ENCODE measurements at places on chromosomes 12 and 14.
A peak's percentile ranks its signal among the peaks of the same experiment; 100 is the strongest.

GRCh38 chr12:1173781-1174617 is 183.0 kb downstream of the ERC1 start:
- DNase-seq, result no peak
- H3K36me3 ChIP-seq, result peaks cover 10% of the 10 kb centered on the region
- no peaks in the 10 kb centered on the region for H3K4me1 ChIP-seq
- no peak overlapping the region for H3K4me3 ChIP-seq
- no peak overlapping the region for H3K27ac ChIP-seq

GRCh38 chr12:10901427-10901826 is 7.9 kb downstream of the TAS2R13 start:
- H3K36me3 ChIP-seq, result peaks cover 7% of the 10 kb centered on the region
- H3K27ac ChIP-seq, result no peak overlapping the region
- DNase-seq, result no peak
- H3K27me3 ChIP-seq, result no peaks in the 10 kb centered on the region
- H3K4me1 ChIP-seq, result no peaks in the 10 kb centered on the region
- H3K4me3 ChIP-seq, result no peak overlapping the region

DNA sequence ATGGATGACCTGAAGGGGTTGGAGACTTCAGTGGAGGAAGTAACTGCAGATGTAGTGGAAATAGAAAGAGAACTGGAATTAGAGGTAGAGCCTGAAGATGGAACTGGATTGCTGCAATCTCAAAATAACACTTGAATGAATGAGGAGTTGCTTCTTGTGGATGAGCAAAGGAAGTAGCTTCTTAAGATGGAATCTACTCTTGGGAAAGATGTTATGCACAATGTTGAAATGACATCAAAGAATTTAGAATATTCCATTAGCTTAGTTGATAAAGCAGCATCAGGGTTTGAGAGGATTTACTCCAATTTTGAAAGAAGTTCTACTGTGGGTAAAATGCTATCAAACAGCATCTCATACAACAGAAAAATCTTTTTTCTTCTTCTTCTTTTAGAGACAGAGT is 186.4 kb upstream of the PRKD1 start:
- no peaks in the 10 kb centered on the region for H3K27me3 ChIP-seq
- H3K4me3 ChIP-seq, result no peak overlapping the region
- H3K36me3 ChIP-seq, result no peaks in the 10 kb centered on the region
- H3K4me1 ChIP-seq, result no peaks in the 10 kb centered on the region
- no peak overlapping the region for H3K27ac ChIP-seq

DNA sequence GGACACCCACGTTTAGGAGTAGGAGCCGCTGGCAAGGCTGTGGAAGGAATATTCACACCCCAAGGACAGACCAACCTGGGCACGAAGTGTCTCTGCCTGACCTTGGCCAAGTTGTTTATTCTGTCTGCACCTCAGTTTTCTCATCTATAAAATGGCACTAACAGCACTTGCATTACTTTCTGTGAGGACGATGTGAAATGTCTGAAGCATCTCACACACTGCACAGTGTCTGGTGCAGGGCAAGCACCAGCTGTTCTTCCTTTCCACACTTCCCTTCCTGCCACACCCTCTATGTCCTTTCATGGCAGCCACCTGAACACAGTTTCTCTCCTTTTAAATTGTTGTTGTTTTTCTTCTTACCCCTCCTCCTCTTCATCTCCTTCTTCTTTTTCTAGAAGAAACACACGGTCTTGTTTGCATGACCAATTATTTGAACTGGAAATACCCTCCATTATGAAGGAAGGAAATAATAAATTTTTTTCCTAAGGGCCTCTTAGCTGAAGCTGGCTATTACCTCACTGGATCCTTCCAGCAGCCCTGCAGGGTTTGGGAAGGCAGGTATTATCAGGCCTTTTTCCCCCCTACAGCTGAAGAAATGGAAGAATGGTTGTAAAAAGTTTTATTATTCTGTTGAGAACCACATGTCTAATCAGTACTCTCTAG is 42.9 kb upstream of the ATP23 start:
- peak overlapping the region; percentile 98 for H3K27ac ChIP-seq
- H3K36me3 ChIP-seq, result no peaks in the 10 kb centered on the region
- H3K4me3 ChIP-seq, result peak overlapping the region; percentile 80
- H3K4me1 ChIP-seq, result peaks cover 46% of the 10 kb centered on the region
- peak; percentile 71 for DNase-seq
- peaks cover 2% of the 10 kb centered on the region for H3K27me3 ChIP-seq

DNA sequence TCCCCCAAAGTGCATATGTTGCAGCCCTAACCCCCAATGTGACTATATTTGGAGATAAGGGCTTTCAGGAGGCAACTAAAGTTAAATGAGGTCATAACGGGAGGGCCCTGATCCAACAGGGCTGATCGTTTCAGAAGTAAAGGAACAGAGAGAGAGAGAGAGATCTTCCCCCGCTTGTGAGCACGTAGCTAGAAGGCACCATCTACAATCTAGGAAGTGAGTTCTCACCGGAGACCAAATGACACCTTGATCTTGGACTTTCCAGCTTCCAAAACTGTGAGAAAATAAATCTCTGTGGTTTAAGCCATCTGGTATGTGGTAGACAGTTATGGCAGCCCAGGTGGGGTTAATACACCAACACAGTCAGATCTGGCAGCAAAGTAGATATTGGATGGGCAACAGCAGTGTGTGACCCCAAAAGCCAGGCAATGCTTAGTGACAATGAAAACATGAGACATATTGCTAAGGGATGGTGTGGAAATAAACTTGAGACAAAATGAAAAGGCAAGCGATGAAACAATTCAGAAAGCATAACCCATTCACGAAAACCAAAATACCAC is 147.2 kb upstream of the GSC start:
- H3K4me1 ChIP-seq, result no peaks in the 10 kb centered on the region
- H3K27me3 ChIP-seq, result no peaks in the 10 kb centered on the region
- DNase-seq, result no peak
- H3K4me3 ChIP-seq, result no peak overlapping the region

DNA sequence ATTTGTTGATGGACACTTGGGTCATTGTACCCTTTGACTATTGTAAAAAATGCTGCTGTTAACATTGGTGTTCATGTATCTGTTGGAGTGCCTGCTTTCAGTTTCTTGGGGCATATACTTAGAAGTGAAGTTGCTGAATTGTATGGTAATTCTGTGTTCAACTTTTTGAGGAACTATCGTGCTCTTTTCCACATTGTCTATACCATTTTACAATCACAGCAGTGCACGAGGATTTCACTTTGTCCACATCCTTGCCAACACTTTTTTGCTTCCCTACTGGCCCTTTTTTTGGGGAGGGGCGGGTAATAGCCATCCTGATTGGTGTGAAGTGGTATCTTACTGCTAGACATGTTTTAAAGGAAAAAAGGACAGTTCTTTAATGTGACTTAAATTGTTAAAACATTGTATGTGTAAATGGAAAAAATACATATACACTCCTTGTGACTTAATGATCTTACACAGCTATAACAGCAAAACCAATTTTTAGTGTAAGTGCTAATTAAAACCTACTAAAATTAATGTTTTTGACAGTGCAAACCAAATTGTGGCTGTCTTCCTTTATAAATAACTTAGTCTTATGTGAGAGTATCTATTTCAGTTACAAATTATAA is 52.7 kb downstream of the WNK1 start:
- no peak overlapping the region for H3K4me3 ChIP-seq
- no peak for DNase-seq
- H3K36me3 ChIP-seq, result peaks cover 2% of the 10 kb centered on the region
- no peaks in the 10 kb centered on the region for H3K27me3 ChIP-seq
- no peak overlapping the region for H3K27ac ChIP-seq

DNA sequence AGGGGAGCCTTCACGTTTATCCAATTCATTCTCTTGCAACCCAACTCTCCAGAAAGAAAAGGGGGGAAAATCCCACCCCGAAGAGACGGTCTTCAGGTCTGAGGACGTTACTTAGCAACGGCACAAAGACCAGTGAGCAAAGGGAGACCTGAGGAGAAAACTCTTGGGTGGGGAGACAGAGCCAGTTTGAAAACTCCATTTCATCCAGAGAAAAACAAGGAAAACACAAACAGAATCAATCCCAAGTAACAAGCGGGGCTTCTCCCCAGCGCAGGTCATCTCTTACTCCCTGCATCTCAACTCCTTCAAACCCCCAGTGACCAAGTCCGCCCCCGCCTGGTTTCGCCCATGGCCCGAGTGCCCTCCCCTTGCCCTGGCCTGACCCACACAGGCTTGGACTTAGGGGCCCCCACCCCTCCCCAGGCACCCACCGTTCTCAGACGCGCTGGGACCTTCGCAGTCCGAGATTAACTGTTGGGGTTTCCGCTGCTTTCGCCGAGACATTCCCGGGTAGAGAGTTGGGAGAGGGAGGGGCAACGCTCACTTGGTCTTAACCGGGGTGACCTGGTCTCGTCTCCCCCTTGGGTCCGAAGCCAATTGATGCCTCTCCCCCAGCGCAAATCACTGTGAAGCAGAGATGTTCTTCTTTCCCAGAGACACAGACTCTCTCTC is 10.4 kb upstream of the SALL2 start:
- peaks cover 55% of the 10 kb centered on the region for H3K27me3 ChIP-seq
- DNase-seq, result no peak
- H3K36me3 ChIP-seq, result no peaks in the 10 kb centered on the region
- no peak overlapping the region for H3K27ac ChIP-seq
- no peak overlapping the region for H3K4me3 ChIP-seq

- H3K27me3 ChIP-seq, result no peaks in the 10 kb centered on the region
- H3K27ac ChIP-seq, result peak overlapping the region; percentile 90
- peak overlapping the region; percentile 54 for H3K4me3 ChIP-seq
- H3K36me3 ChIP-seq, result no peaks in the 10 kb centered on the region
- peaks cover 38% of the 10 kb centered on the region for H3K4me1 ChIP-seq
Measured at GRCh38 chr14:39229222-39229543, 4.5 kb upstream of the MIA2 start.

- DNase-seq, result no peak
- H3K4me3 ChIP-seq, result no peak overlapping the region
- no peak overlapping the region for H3K27ac ChIP-seq
- H3K4me1 ChIP-seq, result peaks cover 10% of the 10 kb centered on the region
- no peaks in the 10 kb centered on the region for H3K36me3 ChIP-seq
Measured at GRCh38 chr12:32444895-32445294, 45.5 kb downstream of the FGD4 start.

DNA sequence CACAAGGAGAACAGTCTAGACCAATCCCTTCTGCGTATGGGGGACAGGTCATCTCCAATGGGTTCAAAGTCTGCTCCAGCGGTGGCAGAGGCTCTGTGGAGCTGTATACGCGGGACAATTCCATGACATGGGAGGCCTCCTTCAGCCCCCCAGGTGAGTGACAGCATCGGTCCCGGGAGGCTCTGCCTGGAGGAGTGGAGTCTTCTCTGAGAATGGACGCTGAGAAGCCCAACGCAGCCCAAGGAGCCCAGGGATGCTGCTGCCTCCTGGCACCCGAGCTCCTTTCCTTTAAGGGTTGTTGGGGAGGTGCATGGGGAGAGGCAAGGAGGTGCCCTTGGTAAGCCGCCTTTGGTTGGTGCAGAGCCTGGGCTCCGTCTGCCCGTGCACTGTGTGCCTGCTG is 28.2 kb downstream of the ADGRD1 start:
- H3K4me1 ChIP-seq, result no peaks in the 10 kb centered on the region
- DNase-seq, result no peak
- no peak overlapping the region for H3K4me3 ChIP-seq
- peaks cover 16% of the 10 kb centered on the region for H3K27me3 ChIP-seq
- no peaks in the 10 kb centered on the region for H3K36me3 ChIP-seq

DNA sequence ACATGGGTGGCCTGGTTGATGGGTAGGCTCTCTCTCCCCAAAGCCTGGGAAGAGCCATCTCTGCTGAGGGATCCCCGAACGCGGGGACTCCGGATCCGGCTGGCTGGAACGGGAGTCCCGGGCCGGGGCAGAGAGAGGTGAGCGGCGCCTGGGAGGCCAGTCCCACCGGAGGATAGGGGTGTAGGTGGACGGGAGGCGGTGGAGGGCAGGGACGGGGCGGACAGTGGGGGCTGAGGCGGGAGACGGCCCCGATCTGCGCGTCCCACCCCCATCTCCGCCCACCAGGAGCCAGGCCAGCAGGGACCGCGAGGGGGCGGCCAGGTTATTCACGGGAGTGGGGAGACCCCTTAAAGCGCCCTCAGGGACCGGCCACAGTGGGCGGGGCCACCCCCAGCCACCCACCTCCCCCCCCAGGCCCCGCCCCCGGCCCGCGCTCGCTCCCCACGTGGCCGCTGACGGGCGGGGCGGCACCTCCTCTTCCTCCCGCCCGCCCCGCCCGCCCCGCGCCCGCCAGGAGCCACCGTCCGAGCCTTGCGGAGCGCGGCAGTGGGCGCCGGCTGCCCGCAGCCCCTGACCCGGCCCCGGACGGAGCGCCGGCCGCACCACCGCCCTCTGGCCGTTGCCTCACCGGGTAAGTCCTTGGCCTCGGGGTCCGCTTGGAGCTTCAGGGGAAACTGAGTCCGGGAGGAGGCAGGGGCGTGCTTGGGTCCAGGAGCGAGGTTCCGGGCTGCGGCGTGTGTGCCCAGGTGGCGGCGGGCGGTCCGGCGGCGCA is at the start of gene INF2:
Gene INF2, plus strand, starts transcription at position 510 of the 772 bp plus-strand sequence. CDS start 11,748 bp downstream, outside the sequence.
- peaks cover 5% of the 10 kb centered on the region for H3K36me3 ChIP-seq
- peak within 1 kb of the TSS; percentile 58 for H3K27ac ChIP-seq
- H3K4me1 ChIP-seq, result peaks cover 47% of the 10 kb centered on the region
- DNase-seq, result peak; percentile 86
- H3K27me3 ChIP-seq, result peaks cover 2% of the 10 kb centered on the region

DNA sequence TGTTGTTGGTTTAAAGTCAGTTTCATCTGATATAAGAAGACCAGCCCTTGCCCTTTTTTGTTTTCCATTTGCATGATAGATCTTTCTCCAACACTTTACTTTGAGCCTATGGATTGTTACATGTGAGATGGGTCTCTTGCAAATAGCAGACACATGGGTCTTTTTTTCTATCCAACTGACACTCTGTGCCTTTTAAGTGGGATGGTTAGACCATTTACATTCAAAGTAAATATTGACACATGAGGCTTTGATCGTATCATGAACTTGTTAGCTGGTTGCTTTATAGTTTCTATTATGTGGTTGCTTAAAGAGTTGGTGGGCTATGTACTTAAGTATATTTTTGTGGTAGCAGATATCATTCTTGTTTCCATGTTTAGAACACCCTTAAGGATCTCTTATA is 213.4 kb upstream of the G2E3 start:
- peaks cover 1% of the 10 kb centered on the region for H3K36me3 ChIP-seq
- H3K4me3 ChIP-seq, result no peak overlapping the region
- DNase-seq, result no peak
- H3K27ac ChIP-seq, result no peak overlapping the region
- no peaks in the 10 kb centered on the region for H3K27me3 ChIP-seq
- peaks cover 1% of the 10 kb centered on the region for H3K4me1 ChIP-seq

DNA sequence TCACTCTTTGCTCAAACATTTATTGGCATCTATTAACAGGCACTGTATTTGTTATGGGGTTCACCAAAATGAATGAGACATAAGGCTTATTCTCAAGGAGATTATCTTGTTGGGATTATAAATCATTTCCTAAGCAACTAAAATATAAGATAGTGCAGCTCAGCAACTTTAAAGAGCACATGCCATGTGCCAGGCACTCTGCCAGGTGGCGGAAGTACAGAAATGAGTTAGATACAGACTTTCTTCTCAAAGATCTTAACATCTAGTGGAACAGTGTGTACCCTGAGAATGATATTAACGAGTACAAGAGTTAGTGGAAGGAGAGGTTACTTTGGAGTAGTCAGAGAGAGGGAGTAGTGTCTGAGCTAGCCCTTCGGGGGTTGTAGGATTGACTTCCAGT is 28.4 kb upstream of the TOMM20L start:
- no peak overlapping the region for H3K4me3 ChIP-seq
- DNase-seq, result no peak
- peaks cover 42% of the 10 kb centered on the region for H3K36me3 ChIP-seq

GRCh38 chr12:26851031-26851809 is 18.2 kb upstream of the ITPR2 start:
- H3K27ac ChIP-seq, result no peak overlapping the region
- peaks cover 12% of the 10 kb centered on the region for H3K27me3 ChIP-seq
- H3K36me3 ChIP-seq, result no peaks in the 10 kb centered on the region
- H3K4me3 ChIP-seq, result no peak overlapping the region
- peaks cover 8% of the 10 kb centered on the region for H3K4me1 ChIP-seq
- DNase-seq, result no peak

- H3K36me3 ChIP-seq, result no peaks in the 10 kb centered on the region
- peaks cover 19% of the 10 kb centered on the region for H3K27me3 ChIP-seq
- no peak overlapping the region for H3K27ac ChIP-seq
- no peak overlapping the region for H3K4me3 ChIP-seq
Measured at GRCh38 chr14:101098177-101098576, 194.7 kb upstream of the RTL1 start.
